ENCODE measurements at places on chromosomes 7 and 10.

DNA sequence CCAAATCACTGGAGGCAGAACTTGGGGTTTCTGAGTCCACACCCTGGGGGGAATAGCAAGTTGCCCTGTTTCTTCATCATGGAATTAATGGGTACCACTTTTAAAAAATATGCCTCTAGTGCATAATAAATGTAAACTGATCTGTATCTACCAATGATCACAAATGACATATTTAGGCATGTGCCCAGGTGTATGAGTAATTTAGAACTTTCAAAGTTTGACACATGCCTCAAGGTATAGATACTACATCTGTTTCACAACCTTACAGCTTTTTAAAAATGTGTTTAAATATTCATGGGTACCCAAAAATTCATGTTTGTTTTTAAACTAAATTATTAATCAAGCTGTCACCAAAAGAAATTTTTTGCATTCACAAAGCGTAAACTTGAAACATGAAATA, 226.0 kb downstream of the KIAA1217 start:
- no peak for ATAC-seq

DNA sequence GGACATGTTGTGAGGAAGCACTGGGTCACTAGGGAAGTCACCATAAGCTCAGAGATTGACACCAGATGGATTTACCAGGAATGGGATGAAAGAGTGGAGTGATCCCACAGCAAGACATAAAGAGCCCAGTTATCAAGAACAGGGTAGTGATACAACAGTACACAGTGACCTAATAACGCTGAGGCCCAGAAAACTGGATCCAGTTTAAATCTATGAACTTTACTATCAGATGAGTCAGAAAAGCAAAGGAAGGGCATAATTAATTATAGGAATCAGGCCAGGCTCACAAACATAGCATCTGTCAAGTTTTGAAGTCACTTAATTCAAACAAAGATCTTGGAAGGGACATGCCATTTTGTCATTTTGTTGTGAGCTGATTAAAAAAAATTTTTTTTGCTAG, 73.5 kb downstream of the LRRN3 start:
- no peak for ATAC-seq

DNA sequence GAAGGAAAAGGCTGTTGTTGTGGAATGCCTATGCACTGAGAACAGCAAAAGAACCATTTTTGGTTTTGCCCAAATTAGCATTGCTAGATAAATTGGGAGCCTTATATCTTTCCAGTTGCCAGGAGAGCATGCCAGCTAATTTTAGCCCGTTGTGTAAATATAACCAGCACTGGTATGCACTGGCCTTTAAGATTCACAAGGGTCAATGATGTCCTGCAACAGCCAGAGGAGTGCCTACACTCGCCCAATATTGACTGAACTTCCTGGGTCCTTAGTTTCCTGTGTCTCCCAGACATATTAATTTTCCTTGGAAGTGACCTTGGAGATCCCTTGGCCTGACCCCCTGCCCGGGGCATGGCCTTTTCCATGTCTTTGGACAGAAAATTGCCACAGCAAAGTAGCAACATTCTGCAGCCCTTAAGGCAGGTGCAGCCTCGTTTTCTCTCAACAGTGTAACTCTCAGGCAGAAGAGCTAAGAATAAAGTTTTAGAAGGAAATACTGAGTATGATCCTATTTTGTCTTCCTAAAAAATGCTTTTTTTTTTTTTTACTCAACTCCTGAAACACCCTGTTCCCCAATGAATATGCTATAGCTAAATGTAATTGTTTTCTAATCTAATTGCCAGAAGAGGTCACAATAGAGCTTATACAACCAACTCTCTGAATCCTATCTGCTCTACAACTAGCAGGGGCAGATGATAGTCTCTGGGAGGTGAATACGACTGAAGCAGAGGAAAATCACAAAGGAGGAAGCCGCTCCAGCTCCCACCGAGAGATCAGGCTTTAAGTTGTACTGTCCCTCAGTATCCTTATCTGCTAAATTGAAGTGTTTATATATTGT, 131.9 kb upstream of the PCGF5 start:
- ATAC-seq = no peak

- ATAC-seq = no peak
Observed at GRCh38 chr7:48446721-48447120, 275.5 kb downstream of the ABCA13 start.

- no peak for ATAC-seq
Observed at GRCh38 chr10:7659560-7659959, 7.2 kb downstream of the ITIH5 start.

DNA sequence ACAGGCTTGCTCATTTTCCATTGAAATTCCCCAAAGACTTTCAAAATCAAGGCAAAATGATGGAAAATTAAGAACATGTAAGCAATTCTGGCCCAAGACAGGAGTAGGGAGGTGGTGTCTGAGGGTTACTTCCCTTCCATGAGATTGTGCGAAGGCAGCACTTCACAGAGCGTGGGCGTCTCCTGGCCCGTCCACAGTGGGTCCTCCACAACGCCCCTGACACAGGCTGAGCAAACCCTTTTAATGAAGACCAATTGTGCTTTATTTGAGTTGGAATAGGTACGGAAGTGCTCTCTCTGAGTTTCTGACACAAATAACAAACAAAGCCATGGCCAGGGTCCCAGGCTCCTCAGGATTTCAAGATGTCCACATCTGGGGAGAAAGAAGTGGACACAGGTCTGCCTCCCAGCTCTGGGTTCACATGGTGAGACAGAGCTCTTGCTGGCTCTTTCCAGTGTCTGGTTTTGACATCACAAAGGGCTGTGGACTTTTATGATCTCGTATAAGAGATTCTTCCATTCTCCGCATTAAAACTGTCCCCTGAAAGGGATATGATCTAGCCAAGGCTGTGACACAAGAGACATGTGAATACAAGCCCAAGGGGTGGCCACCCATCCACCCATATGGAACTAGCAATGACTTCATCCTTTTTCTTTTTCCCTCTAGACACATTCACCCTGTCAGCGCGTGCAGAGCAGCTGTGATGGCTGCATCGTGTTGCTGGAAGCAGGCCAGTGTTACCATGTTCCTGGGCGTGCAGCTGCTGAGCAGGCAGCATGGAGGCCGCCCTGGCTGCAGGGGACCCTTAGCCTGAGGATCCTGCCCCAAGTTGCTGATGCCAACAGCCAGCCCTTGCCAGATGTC, 145.6 kb downstream of the ADAM12 start:
- peak; percentile 85 for ATAC-seq

DNA sequence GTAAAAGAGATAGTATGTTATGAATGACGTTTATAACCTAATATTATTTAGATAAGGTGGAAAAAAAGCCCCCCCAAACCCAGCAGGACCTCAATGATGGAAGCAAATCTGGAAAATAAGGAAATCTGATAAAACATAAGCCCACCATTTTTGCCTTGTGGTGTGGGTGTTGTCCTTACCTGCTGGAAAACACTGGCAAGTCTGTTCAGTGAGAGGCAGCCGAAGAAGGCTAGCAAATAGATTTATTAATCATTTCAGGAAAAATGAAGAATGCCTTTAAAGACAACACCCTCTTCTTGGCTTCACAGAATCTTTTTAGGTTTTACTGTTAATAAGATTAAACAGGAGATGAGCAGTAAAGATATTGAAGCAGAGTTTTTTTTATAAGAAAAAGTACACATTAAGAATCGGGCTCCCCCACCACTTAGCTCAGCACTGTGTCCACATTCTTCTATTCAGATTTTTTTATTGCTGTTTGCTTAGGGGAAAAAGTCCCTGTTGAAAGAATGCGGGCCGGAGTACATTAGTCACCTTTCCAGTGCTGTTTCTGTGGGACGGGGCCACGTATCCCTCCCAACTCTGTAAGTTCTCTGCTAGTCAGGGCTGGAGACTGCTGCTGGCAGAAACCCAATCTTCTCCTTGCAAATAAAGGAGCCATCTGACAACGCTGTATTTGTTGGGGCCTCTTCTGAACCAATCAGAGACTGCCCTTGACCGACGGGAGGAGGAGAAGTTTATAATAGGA, 104.1 kb downstream of the EVX1 start:
- ATAC-seq = peak; percentile 90

DNA sequence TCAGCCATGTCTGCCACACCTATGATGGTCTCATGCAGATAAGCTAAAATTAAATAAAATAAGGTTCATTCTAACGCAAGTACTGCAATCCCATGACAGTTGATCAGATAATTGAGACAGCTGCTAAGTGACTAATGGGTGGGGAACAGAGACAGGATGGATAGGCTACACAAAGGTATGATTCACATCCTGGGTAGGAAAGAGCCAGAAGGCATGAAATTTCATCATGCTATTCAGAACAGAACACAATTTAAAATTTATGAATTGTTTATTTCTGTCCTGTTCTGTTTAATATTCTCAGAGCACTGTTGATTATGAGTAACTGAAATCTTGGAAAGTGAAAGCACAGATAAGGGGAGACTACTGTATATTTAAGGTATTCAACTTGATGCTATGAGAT, 381.8 kb upstream of the SORCS1 start:
- peak; percentile 22 for ATAC-seq

DNA sequence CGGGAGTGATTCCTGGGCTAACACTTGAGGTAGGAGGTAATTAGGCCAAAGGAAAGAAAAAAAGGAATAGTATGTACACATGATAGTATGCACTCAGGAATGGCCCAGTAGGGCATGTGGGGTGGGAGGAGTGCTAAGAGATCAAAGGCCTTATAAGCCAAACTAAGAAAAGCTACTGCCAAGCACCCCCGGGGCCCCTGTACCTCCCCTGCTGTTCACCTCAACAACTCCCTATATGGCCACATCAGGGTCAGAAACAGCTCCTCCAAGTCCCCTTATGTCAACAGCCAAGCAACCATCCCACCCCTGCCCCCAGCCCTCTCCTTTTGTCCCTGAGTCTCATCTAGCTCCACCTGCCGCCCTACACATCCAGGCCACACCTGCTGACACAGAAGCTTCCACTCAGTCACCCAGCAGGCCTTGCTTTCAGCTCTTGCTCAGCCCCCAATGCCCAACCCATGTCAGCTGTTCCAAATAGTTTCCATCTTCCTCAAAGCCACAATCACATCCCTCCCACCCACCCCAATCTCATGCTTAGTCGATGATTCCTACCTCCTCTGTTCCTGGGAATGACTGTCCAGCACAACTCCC, 80.2 kb downstream of the SORBS1 start:
- ATAC-seq = no peak

GRCh38 chr10:123133541-123134342, 2.0 kb upstream of the HMX3 start:
- ATAC-seq = no peak

GRCh38 chr10:12600652-12601051, 251.3 kb downstream of the CAMK1D start:
- ATAC-seq = no peak

DNA sequence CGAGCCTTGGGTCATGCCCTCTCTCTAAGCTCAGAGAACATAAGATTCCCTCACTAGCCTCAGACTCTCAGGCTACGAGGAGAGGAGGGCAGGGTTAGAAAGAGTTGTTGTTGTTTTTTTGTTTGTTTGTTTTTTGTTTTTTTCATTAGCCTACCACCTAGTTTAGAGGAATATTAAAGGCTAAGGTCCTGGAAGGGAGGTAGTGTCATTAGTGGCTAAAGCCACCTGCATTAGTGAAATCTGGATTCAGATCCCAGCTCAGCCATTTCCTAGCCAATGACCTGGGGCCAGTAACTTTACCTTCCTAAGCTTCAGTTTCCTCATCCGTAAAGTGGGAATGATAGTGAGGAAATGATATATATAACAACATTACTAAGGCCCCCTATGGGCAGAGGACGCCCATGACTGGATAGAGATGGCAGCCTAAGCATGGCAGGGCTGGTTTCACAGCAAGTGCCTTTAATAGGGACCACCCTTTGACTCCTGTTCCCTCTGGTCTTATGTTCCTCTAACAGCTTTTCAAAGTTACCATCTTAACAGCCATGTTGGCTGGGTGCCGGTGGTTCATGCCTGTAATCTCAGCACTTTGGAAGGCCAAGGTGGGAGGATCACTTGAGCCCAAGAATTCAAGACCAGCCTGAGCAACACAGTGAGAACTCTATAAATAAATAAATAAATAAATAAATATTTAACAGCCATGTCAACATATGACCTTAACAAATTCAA, 5.1 kb downstream of the DDIT4 start:
- ATAC-seq = no peak

DNA sequence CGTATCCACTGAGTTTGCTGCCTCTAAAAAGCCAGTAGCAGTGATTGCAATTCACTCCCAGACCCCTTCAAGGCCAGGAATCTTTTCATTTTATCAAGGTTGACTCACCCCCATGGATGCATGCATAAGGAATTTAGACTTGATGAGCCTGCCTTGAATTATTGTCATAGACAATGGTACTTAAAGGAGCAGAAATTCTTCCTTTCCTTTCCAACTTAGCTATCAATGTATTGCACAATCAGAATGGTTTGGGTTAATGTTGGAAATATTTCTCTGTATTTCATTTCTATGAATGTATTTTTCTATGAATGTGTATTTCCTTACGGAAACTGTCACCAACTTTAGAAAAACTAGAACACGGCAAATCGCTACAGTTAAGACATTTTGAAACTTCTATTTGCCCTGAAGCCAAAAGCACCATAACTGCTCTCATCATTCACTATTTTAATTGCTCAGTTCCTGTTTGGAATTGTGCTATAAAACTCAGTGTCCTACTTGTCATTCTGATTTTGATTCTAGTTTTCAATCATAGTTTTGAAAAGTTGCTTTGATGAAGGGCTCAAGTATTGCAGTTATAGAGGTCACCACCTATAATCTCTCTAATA, 355.7 kb upstream of the AKR1E2 start:
- ATAC-seq = no peak

DNA sequence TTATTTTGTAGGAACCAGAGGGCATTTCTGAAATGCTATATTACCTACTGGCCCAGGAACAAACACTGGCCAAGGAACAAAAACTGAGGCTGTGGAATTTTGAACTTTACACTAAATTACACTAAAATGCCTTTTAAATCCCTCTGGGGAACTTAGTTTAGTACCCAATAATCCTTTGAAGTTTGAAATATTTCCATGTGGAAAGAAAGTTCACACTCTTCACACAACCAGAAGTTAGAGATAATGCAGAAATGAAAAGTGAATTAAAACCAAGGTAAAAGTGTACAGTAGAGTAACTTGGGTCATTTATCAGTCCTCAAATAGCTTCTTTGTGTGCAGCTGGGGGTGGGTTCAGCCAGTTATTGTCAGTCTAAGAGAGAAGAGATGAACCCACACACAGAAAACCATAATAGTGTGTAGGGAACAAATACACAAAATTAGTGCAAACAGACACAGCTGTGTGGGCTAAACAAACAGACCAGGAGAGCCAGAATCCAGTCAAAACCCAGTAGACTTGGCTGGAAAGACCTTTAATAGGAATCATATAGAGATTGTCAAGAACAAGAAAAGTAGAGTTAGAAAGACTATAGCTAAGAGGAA, 46.5 kb upstream of the DGKI start:
- ATAC-seq = no peak

DNA sequence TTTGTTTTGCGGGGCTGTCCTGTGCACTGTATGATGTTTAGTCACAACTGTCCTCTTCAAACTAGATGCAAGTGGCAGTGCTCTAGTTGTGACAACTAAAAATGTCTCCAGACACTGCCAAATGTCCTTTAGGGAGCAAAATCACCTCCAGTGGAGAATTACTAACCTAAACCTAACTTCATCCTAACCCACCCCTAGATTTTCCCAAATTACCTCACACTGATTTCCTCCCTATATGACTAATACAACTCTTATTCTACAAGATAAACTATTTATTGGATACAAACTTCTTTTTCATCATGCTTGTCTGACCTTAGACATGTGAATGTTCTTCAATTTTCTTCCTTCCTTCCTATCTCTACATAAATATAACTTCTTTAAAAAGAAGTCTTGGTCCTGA, 26.4 kb downstream of the PNPLA8 start:
- ATAC-seq = no peak

- peak; percentile 10 for ATAC-seq
Observed at GRCh38 chr7:95687759-95688343, 84.5 kb upstream of the DYNC1I1 start.

GRCh38 chr10:53005612-53006345, 233.2 kb upstream of the MBL2 start:
- ATAC-seq = no peak
